Endothelial cell (in vitro differentiated cells): ENCODE measurements at places on chromosomes 2 and 18.

- no peak for DNase-seq
Observed at GRCh38 chr2:12031866-12032265, 285.4 kb downstream of the LPIN1 start.

- DNase-seq, result no peak
Observed at GRCh38 chr2:152499896-152500735, 165.1 kb downstream of the FMNL2 start.

DNA sequence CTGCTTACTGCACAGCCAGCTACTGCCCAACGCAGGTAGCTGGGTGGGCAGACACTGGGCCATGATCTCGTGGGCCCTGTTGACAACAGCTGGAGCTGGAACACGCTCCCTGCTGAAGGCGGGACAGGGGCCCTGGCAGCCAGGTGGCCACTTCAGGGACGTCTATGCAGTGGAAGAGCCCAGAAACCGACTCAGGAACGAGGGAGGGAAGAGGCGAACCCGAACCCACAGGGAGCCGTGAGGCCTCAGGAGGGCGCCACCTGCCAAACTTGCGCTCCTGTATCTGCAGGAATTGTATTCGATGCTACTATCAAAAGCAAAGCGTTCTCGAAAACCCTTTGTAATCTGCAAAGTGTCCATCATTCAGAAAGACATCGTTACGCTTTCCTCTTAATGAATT is 198.4 kb downstream of the EIPR1 start:
- DNase-seq, result peak; percentile 43

- DNase-seq, result no peak
Observed at GRCh38 chr2:54470266-54470938, 14.3 kb downstream of the SPTBN1 start.

GRCh38 chr2:63819256-63819655 is 22.4 kb upstream of the UGP2 start:
- DNase-seq, result no peak

GRCh38 chr2:210132239-210132638 is 39.0 kb downstream of the KANSL1L start:
- no peak for DNase-seq

DNA sequence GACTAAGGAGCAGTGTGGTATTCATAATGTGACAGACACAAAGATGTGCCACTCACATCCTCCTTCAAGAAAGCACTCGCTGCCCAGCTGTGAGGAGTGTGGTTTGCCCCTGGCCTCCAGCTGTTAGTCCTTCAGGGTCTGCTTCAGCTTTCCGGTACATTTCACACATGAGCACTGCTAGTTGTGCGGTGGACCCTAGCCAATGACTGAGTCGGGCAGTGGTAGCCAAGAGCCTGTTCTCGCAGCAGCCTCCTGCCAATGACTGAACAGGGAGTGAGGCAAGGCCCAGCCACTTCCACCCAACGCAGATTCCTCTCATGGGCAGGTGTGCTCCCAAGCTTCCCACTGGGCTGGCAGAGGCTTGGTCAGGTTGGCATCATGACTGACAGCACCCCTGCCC is 254.3 kb downstream of the RBM43 start:
- no peak for DNase-seq

GRCh38 chr2:79437433-79438267 is 75.2 kb upstream of the CTNNA2 start:
- DNase-seq, result no peak

DNA sequence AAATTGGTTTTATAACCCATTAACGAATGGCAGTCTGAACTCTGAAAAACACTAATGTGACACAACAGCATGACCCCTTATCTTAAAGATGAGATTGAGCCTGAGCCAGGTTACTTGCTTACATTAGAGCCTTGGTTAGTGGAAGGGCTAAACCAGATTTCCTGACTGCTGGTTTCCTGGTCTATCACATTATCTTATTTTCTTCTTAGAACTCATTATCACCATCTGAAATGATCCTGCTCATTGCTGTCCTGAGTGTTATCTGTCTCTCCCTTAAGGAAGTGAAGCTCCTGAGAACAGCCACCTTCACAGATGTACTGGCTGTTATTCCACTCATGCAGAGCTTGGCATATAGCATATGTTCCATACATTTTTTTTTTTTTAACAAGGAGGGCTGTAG is 9.0 kb upstream of the NRP2 start:
- DNase-seq, result no peak

DNA sequence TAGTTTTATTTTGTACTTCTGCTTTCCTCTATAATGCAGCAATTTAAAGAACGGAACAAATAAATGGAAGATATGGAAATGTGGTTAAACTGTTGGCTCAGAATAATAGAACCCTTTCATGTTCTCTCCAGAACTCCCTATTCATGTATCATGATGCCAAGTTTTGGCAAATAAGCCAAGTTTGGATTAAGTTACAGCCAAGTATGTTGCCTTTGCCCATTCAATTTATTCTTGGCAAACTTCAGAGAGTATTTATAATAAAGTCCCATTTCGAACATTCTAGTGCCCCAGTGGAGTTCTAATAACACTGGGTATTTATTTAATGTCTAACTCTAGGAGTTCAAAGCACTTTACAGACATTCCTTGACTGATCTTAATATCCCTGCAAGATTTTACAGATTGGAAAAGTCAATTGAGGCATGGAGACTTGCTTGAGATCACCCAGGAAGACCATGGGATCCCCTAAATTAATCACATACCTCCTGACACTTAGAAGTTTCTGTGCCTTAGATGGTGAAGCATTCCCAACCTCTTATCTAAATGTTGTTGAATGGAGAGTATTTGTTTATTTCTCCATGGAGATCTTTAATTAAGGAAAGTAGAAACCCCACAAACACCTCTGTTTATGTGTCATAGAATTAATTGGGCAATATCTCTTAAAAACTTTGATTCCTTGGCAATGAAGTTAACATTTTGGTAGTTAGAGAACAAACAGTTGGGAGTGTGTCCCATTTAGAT is 106.7 kb downstream of the ACKR3 start:
- no peak for DNase-seq

DNA sequence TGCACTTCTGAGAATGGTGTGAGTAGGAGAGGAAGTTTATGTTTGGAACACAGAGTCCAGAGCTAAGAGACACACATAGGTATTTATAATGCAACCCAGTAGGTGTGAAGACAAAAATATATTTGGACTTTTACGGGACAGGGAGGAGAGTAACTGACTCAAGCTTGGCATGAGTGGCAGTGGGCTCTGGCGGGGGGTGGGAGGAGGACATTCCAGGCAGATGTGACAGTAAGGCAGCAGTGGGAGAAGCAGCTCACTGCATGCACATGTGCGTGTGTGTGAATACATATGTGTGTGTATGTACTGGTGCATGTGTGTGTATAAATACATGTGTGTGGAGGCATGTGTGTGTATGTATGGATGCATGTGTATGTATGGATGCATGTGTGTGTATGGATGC is 51.4 kb downstream of the DCDC2C start:
- DNase-seq, result no peak

- DNase-seq, result no peak
Observed at GRCh38 chr2:184498936-184499335, 99.4 kb upstream of the ZNF804A start.

GRCh38 chr2:190318931-190319554 is 583 bp downstream of the HIBCH start:
- DNase-seq, result no peak

DNA sequence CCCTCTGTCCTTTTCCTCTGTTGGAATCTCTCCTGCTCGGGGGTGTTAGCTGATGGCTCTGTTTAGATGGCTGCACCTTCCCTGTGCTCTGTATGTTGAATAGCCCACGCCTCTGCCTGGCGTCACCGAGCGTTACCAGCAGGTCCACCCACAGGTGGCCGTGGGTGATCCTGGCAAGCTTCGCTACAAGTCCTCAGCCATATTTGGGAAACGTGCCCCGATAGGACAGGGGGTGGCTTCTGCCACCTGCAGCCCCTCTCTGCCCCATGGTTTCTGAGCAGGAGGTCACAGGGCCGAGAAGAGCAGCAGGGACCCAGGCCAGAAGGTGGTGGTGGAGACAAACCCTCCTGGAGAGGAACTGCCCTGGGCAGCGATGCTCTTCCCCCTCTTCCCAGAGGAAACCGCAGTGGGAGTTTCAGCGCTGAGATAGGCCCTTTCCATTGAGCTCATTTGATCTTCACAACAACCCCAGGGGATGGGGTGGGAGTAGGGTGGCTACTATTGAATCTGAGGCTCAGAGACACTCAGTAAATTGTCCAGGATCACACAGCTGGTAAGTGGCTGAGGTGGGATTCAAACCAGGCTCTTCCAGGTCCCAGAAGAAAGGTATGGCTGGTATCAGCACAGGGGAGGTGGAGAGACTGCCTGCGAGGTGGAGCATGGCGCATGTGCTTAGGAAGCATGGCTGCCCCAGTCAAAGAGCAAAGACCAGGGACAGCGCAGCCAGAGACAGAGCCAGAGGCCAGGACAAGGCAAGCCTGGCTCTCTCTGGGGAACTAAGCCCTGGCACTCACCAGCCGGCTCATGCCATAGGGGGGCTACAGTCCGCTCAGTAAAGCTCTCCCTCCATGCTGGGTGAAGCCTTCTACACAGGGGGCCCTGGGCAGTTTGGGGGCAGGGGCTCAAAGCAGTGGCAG is 15.0 kb downstream of the NGEF start:
- no peak for DNase-seq

- no peak for DNase-seq
Observed at GRCh38 chr18:62331581-62332356, 6.7 kb downstream of the TNFRSF11A start.

DNA sequence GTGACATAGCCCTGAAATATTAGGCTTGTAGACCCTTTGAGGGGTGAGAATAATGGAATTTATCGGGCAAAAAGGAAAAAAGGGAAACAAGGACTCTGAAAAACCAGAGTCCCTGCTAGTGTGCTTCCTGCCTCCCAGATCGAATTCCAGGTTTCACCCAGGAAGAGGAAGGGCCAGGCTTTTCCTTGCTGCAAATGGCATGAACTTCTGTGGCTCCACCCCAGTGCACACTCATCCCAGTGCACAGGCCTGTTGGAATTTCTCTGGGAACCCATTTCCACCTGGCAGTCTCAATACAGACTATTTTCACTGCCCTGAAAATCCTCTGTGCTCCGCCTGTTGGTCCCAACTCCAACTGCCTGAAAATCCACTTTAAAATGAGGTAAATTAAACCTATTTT is 29.9 kb downstream of the C18orf54 start:
- DNase-seq, result no peak

DNA sequence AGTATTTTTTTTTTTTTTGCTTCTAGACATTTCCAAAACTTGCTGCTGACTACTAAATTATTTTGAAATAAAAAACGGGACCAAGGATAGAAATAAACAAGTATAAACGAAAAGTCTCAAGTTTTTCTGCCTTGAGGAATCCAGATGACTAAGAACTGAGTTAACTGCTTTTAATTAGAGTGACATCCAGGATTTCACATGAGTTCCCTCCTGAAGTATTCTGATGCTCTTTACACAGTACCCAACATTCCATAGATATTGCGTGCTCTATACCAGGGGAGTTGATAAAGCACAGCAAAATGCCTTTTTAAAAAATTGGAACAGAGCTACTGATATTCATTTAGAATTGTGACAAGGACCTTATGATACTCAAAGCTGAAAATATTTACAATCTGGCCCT is 618.0 kb downstream of the CCDC85A start:
- no peak for DNase-seq
